ENCODE measurements at places on chromosomes 4 and X.

GRCh38 chr4:75302648-75303047 is 211.6 kb downstream of the RCHY1 start:
- no peak for DNase-seq

DNA sequence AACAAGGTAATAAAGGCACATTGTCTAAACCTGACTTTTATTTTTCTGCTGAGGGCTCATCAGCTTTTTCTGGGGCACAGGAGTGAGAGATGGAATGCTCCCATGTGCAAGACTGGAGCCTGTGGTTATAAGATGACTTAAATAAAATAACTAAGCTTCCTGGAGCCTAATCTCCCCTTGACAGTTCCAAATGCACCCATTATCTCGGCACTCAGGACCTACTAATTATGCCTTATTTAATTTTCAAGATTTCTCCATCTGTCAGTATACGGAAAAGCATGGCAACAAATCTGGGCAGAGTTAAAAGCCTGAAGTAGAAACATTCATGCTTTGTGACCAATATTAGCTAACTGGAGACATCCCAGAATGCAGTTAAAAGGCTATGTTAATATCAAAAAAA is 416.7 kb upstream of the TEX13C start:
- no peak for DNase-seq

GRCh38 chr4:48472794-48473193 is 10.3 kb upstream of the SLC10A4 start:
- DNase-seq, result no peak

- DNase-seq, result no peak
Measured at GRCh38 chrX:14344172-14344940, 185.0 kb upstream of the GLRA2 start.

DNA sequence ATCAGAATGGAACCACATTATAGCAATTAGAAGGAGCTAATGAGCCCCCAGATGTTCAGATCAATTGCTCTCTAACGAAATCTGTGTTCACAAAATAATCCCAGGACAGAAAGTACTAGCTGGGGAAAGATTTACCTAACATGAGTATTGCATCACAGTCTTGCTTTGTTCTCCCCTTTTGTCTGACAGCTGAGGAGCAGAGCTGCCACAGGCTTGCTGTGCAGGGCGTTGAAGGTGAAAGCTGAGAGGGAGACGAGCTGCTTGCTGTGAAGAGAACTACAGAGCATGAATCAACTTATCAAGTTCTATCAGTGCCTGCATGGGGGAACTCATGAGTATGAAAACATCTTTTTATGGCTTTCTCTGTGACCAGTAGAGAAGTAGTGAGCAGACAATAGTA is 441.2 kb downstream of the CENPC start:
- no peak for DNase-seq

- no peak for DNase-seq
Measured at GRCh38 chr4:184721254-184721653, 12.6 kb downstream of the CENPU start.

GRCh38 chr4:1711571-1712215 is 426 bp downstream of the SLBP start:
- DNase-seq, result peak; percentile 76

- DNase-seq, result no peak
Measured at GRCh38 chr4:81314196-81314896, 99.3 kb upstream of the PRKG2 start.

DNA sequence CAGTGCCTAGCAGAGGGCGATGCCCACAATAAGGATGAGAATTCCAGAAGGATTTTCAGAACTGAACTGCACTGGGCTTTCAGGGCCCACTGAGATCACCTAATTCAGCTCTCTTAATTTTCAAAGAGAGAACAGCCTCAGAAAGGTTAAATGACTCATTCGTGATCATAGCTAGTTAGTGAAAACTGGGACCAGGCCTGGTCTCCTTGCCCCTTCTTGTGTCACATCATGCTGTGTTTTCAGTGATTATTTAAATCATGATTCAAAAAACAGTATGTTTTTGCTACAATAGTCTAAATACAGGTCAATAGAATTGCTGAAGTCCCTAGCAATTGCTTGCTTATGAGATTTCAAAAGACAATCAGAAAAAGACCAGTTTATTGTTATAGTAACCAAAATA is 136.4 kb upstream of the PLAC1 start:
- no peak for DNase-seq

- DNase-seq, result no peak
Measured at GRCh38 chrX:149643496-149643895, 11.9 kb upstream of the TMEM185A start.

- DNase-seq, result no peak
Measured at GRCh38 chrX:19649226-19649995, 134.1 kb upstream of the MAP3K15 start.

GRCh38 chr4:53000560-53000959 is 138.4 kb downstream of the RASL11B start:
- DNase-seq, result no peak

DNA sequence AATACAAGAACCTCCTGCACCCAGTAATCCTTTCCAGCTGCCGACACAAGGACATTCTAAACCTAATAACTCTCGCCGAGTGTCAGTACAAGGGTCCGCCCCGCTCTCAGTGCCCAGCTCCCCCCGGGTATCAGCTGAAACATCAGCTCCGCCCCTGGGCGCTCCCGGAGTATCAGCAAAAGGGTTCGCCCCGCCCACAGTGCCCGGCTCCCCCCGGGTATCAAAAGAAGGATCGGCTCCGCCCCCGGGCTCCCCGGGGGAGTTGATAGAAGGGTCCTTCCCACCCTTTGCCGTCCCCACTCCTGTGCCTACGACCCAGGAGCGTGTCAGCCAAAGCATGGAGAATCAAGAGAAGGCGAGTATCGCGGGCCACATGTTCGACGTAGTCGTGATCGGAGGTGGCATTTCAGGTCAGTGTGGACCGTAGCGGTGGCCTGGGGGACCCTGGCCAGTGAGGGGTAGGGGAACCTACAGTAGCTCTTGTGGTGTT is at the start of gene MAOA:
Gene MAOA (plus strand): TSS at position 295 of the 490 bp plus-strand sequence. CDS start 43 bp downstream, at position 338.
- peak; percentile 91 for DNase-seq

- DNase-seq, result no peak
Measured at GRCh38 chrX:103418811-103419340, 42.5 kb downstream of the BEX3 start.

DNA sequence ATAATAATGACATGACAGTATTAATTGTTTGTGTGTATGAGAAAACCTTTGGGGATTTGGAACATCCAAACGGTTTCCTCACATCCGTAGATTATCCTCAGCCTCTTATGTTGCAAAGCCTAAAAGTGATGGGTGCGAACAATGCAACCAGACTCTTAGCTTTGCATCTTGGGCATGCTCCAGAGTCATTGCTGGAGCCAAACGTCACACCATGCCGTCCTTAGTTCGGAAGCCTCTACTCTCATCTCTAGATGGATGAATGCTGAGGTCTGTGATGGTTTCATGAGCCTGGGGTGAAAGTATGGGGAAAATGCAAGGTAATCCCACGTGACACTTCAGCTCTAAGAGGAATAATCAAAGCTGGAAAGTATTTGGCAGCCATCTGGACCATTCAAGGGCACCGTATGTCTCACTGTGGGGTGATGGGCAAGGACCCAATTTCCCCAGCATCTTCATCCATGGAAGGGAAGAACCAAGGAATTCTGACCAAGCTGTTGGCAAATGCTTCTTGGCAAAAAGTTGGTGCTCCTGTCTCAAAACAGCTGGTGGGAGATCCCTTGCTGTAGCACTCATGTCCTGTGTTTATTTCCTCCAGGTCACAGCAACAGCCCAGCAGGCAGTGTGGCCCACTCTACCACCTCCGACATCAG is 6.3 kb upstream of the RTL5 start:
- DNase-seq, result no peak

DNA sequence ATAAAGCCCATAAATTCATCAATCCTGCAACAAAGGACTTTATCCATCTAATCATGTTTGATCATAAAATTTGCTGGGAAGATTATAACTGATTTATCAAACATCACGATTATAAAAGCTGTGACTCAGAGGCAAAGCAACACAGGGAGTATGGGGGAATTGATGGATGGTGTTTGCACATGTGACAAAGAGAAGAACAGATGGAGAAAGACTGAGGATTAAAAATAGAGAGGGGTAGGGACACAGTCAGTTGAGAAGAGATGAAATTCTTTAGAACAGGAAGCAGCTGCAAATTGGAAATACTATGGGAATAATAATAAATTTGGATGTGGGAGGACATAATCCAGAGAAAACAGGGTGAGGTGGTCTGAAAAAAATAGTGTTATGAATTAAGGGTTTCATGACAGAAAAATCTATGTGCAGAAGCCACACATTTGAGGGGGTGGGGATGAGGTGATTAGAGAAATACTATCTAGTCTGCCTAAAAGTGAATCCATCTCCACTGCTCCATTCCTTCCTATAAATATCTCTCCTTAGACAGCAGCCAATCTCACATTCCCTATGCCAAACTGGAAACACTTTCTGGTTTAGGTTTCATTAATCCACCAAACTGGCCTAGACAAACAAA is 6.2 kb downstream of the PRR32 start:
- DNase-seq, result no peak

DNA sequence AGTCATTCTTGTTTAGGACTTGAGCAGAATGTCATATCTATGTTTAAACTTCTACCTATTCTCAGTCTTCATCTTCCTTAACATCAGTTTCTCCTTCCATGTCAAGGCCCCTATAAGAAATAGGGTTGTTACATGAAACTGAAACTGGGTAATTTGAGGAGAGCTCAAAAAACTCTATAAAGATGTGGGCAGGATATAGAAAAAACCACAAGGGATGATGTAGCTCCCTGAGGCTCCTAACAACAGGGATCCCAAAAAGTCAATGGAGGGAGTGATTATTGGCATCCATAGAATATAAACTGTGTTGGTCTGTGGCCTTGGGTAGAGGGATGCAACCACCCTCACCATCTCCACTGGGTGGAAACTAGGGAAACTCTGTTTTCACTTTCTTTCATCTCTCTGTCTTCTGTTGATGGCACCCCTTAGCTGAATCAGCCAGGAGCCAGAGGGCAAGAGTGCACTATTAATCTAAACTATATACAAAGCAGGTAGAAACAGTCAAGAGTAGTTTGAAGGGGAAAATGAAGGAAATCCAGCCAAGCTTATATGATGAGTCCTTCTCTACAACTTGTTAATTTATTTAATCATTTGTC is 27.6 kb downstream of the C4orf54 start:
- no peak for DNase-seq

GRCh38 chrX:13091111-13091765 is 46.8 kb upstream of the FAM9C start:
- no peak for DNase-seq

GRCh38 chr4:24831637-24832036 is 36.3 kb downstream of the SOD3 start:
- no peak for DNase-seq
